Esophagus squamous epithelium (tissue), 5 donors: ENCODE measurements at places on chromosomes 7 and 10. TPM values are rescaled to one million over a fixed set of nuclear protein-coding genes. Genes with fewer than 3 reads are reported as not detected.
A peak's percentile ranks its signal among the peaks of the same experiment; 100 is the strongest.

DNA sequence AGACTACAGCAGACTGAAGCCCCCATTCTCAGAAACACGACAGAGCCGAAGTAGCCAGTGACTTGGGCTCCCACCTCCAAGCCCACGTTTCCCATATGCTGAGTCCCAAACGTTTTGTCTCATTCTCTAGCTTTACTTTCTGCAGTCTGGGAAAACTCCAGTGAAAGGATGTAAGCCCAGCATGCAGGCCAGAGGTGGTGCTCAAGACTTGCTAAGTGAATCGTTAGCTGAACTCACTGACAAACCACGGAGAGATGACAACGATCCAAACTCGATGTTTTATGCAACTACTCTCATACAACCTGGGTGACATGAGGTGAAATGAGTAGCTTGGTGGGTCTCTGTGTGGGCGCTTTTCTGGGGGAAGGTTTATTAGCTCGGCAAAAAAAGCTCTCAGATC, 731.8 kb downstream of the SUGCT start:
- DNase-seq, result no peak
- H3K4me1 ChIP-seq, result no peaks in the 10 kb centered on the region
- no peaks in the 10 kb centered on the region for H3K36me3 ChIP-seq
- no peak overlapping the region for H3K4me3 ChIP-seq
- H3K27me3 ChIP-seq, result no peaks in the 10 kb centered on the region

DNA sequence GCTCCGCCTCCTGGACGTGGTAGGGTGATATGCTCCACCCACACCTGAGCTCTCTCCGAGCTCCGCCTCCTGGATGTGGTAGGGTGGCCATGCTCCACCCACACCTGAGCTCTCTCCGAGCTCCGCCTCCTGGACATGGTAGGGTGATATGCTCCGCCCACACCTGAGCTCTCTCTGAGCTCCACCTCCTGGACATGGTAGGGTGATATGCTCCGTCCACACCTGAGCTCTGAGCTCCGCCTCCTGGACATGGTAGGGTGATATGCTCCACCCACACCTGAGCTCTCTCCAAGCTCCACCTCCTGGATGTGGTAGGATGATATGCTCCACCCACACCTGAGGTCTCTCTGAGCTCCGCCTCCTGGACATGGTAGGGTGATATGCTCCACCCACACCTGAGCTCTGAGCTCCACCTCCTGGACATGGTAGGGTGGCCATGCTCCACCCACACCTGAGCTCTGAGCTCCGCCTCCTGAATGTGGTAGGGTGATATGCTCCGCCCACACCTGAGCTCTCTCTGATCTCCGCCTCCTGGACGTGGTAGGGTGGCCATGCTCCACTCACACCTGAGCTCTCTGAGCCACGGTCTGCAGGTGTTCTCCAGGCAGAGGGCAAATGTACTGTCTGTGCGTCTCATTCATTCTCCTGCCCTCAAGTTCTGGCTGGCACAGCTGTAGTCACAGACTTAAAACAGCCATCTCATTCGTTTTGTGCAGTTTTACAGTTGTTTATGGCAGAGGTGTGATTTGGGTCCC, 252.4 kb downstream of the DIP2C start:
- no peak overlapping the region for H3K4me3 ChIP-seq
- no peaks in the 10 kb centered on the region for H3K4me1 ChIP-seq
- H3K36me3 ChIP-seq, result peaks cover 4% of the 10 kb centered on the region
- H3K27ac ChIP-seq, result no peak overlapping the region
- no peak for DNase-seq

DNA sequence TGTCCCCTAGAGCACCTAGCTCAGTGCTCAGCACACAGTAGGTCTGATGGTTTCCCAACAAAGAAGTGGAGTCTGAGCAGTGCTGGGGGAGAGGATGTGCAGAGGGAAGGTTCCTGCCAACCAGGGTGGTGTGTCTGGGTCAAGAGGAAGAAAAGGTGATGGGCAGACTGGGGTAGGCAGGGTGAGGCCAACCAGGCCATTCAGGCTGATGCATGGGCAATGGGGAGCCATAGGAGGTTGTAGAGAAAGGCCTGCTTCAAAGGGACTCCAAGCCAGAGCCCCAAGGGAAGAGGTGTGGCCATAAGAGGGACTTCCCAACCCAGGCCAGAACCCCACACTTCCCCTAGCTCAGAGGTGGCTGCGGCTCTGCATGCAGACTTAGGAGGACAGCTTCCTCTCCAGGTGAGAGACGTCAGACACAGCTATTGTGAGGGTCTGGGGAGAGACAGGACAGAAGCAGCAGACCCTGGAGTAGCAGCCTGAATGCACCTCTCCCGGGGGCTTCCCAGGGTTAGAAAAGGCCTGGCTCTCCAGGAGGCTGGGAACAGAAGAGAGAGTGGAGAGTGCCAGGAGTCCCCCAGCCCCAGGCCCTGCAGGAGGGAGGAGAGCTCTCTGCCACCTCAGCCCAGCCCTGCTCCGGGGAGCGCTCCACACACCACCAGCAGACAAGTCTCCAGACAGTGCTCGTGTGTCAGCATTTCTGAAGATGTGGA, 87.4 kb upstream of the ZMIZ1 start:
- no peak overlapping the region for H3K27ac ChIP-seq
- H3K36me3 ChIP-seq, result no peaks in the 10 kb centered on the region
- peaks cover 14% of the 10 kb centered on the region for H3K4me1 ChIP-seq
- H3K4me3 ChIP-seq, result no peak overlapping the region
- DNase-seq, result no peak
- H3K27me3 ChIP-seq, result no peaks in the 10 kb centered on the region

DNA sequence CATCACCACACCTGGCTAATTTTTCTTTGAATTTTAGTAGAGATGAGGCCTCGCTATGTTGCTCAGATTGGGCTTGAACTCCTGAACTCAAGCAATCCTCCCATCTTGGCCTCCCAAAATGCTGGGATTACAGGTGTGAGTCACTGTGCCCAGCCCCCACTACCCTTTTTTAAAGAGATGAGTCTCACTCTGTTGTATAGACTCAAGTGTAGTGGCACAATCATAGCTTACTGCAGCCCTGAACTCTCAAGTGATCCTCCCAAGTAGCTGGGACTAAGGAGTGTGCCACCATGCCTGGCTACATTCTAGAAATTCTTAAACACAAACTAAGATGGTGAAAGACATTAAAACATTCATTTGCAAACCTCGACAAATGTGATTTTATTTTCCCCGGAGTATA, 12.6 kb downstream of the SYPL1 start:
- peaks cover 61% of the 10 kb centered on the region for H3K4me1 ChIP-seq
- H3K27ac ChIP-seq, result no peak overlapping the region

DNA sequence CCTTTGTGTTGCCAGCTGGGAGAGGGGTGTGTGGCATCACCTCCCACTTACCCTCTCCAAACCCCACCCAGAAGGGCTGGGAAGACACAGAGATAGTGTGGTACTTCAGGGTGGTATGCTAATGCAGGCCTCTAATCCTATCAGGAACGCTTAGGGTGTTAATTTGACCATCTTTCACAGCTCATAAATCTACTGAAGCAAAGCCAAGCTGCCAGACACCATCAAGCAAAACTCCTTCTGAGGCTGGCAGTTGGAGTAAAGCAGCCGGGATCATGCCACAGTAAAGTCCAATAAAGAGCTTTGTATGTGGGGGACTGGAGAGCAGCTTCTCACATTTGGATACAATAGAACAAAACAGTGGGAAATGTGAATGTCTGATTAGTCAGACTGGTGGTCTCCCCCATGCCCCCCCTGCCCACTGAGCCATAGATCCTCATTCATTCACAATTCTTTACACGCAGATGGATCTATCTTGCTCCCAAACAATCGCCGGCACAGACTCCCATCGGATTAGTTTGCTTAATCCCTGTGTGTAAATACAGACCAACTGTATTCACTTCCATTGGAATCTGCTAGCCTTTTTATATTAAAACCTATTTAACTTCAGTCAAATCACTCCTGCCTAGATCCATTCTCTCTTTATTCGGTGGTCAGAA, 29.6 kb downstream of the FGFBP3 start:
- H3K4me3 ChIP-seq, result no peak overlapping the region
- H3K27ac ChIP-seq, result peak overlapping the region; percentile 11
- DNase-seq, result no peak
- no peaks in the 10 kb centered on the region for H3K36me3 ChIP-seq

Gene SPDYE2
- total RNA-seq, result not detected

Gene RBP3
- total RNA-seq, result not detected

DNA sequence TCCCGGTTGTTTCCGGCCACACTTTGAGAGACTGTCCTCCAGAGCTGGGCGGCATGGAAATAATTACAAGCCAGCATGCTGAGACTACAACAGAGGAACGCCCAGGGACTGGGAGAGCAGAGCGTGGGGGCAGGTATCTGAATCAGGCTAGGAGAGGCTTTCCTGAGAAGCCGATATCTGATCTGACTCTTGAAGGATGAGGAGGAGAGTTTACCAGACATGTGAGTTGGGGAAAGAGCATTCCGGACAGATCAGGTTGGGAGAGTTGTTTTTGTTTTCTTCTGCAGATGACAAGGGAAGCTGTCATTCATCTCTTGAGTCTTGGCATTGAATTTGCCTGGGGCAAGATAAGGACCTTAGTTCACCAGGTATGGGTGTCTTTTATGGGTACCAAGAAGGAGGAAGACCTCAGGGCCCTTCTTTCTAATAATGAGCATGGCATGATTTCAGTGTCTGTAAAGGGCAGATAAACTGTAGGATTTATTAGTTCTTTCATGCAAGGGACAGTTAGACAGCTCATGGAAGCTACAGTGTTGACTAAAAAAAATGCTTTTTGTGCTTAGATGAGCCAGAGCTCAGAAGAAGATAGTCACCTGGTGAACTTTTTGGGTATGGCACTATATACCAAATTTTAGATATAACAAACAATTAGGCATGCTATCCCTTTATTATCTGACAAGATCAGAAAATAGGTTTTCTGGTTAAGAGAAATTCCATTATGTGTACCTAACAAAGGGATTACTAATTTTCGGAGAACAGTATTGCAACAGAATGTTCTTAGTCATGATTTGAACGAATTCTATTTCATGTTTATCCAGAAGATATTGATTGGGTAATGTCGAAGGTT, 36.2 kb downstream of the WBP1L start:
- DNase-seq, result no peak
- H3K27me3 ChIP-seq, result no peaks in the 10 kb centered on the region
- H3K36me3 ChIP-seq, result no peaks in the 10 kb centered on the region

Gene UCMA
- not detected for total RNA-seq

Gene ZPBP
- not detected for total RNA-seq

Gene WDFY4
- total RNA-seq, result 0.88 TPM

DNA sequence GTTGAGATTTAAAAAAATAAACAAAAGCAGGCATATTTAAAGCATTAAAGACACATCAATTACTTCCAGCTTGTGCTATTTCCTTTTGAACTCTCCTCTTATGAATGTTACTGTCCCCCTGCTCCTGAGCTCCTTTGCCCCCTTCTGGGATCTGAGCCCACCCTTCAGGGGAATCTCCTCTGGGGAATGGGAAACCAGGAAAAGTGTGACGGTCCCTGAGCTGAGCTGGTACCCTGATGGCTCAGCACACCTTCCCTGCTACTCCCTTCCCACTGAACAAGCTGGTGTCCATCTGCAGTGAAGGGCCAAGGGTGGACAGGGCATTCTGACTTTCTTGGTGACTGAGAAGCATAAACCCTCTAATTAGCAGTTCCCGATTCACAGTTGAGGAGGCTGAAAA, 356.3 kb downstream of the PTEN start:
- H3K27ac ChIP-seq, result no peak overlapping the region
- H3K36me3 ChIP-seq, result no peaks in the 10 kb centered on the region
- DNase-seq, result no peak
- no peaks in the 10 kb centered on the region for H3K27me3 ChIP-seq

DNA sequence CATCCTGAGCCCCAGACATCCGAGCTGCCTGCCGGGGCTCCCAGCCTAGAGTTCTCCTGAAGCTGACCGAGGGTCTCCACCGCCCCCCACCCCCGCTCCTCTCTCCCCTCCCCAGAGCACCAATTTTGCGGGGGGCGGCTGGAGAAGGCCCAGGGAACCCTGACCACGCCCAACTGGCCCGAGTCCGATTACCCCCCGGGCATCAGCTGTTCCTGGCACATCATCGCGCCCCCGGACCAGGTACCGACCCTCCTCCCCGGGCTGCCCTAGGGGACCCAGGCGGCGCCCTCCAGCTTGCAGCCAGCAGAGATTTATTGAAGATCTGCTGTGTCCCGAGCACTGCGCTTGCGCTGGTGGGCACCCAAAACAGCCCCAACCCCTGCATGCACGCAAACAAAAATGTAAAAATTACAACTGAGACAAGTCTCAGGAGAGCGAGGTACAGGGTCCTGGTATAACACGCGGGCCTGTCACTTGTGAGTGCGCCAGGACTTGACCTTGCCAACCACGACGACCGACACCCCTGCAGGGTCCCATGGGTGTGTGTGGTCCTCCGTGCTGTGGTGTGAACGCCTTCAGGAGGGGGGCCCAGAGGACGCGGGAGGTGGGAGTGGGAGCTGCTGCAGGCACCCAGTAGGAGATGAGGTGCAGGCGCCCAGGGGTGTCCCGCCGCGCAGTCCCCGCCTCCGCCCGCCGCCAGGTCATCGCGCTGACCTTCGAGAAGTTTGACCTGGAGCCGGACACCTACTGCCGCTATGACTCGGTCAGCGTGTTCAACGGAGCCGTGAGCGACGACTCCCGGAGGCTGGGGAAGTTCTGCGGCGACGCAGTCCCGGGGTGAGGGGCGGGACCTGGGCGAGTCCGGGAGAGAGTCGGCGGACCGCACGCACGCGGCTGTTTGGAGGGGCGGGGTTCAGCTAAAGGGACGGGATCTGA, 3.1 kb downstream of the PCOLCE start:
- H3K27me3 ChIP-seq, result no peaks in the 10 kb centered on the region
- H3K4me1 ChIP-seq, result peaks cover 51% of the 10 kb centered on the region
- H3K27ac ChIP-seq, result peak overlapping the region; percentile 73
- H3K4me3 ChIP-seq, result peak overlapping the region; percentile 71
- no peaks in the 10 kb centered on the region for H3K36me3 ChIP-seq

GRCh38 chr7:67311901-67312300, 315.3 kb downstream of the TYW1 start:
- DNase-seq, result no peak
- no peaks in the 10 kb centered on the region for H3K4me1 ChIP-seq
- H3K27ac ChIP-seq, result no peak overlapping the region

Gene PNLIP
- total RNA-seq, result not detected

Gene OR2A1
- total RNA-seq, result not detected
